ENCODE measurements at places on chromosomes 1 and 21. TPM values are rescaled to one million over a fixed set of nuclear protein-coding genes. Genes with fewer than 3 reads are reported as not detected.

The VWA5B1 gene
- total RNA-seq = not detected

The SLC22A15 gene
- not detected for total RNA-seq

The FGR gene
- total RNA-seq = 0.25 TPM

The SYF2 gene
- total RNA-seq = 23.5 TPM

The TMEM200B gene
- total RNA-seq = 0.13 TPM

The DNAI4 gene
- total RNA-seq = 1.9 TPM

The EFNA1 gene
- 132 TPM for total RNA-seq

The LAX1 gene
- under 0.01 TPM for total RNA-seq

The SPRR2B gene
- total RNA-seq = not detected

The LTN1 gene
- 17.8 TPM for total RNA-seq

The CYP4Z1 gene
- under 0.01 TPM for total RNA-seq

The BTG2 gene
- total RNA-seq = 23.5 TPM

The RCAN3 gene
- total RNA-seq = 2.5 TPM

The SH3GLB1 gene
- total RNA-seq = 39.4 TPM

The DMBX1 gene
- not detected for total RNA-seq

The ASH1L gene
- total RNA-seq = 13.5 TPM

The SLC9C2 gene
- not detected for total RNA-seq

The HSPB7 gene
- total RNA-seq = not detected

The MARK1 gene
- total RNA-seq = 1.4 TPM

The TTC3 gene
- 120 TPM for total RNA-seq

The PCP4L1 gene
- not detected for total RNA-seq

The OR2T35 gene
- total RNA-seq = not detected

DNA sequence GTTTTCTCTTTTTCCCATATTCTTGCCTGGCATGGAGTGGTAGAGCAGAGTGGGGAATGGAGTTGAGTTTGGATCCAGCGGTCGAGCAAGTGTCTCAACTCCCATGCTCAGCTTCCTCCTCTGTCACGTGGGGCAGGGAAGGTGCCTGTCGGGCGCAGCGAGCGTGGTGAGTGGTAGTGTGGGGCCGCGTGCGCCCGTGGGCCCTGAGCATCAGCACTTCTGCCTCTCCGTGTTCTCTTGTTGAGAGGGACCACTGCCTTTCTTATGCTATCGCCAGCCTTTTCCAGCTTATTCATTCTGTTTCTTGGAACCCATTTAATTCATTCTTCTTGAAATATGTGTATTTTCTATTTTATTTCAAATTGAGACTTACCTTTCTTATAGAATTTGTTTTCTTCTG, 65.1 kb downstream of the ADARB1 start:
- DNase-seq = no peak

GRCh38 chr21:36854391-36854790, 112.1 kb downstream of the HLCS start:
- DNase-seq = no peak

- DNase-seq = no peak
Observed at GRCh38 chr1:50426108-50426700, 3.0 kb upstream of the DMRTA2 start.

DNA sequence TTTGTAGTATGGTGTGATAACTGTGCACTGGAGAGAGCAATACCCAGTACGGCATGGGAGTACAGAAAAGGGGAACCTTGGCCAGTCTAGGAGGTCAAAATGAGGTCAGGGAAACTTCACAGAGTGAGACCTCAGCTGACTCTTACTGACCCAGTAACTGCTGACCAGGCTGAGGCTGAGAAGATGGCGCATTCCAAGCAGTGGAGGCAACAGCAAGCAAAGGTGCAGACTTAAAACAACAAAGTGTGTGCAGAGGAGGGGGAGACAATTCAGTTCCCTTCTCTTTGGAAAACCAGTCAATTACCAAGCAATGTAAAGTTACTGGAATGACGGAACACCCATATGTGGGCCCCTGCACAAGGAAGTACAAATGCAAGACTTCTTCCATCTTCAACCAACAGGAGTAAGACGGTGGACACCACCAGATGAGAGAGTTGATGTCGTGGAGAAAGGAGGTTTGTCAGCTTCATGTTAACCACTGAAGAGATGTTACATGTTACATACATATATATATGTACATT, 54.6 kb upstream of the PRDX6 start:
- no peak for DNase-seq

DNA sequence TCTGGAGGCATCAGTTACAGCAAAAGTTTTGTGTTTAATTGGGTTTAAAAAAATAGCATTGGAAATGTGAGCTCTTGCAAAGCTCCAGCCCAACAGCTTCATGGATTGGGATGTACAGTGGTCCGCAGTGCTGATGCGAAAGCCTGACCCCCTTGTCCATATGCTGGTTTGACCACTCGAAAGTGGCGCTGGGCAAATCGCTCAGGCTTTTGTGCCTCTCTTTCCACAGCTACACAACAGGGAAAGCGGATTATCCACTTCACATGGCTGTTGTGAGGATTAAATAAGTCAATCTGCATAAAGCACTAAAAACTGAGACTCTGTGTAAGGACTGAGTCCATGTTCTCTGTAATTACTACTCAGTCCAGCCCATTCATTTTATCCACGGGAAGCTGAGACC, 57.2 kb downstream of the HUNK start:
- no peak for DNase-seq

DNA sequence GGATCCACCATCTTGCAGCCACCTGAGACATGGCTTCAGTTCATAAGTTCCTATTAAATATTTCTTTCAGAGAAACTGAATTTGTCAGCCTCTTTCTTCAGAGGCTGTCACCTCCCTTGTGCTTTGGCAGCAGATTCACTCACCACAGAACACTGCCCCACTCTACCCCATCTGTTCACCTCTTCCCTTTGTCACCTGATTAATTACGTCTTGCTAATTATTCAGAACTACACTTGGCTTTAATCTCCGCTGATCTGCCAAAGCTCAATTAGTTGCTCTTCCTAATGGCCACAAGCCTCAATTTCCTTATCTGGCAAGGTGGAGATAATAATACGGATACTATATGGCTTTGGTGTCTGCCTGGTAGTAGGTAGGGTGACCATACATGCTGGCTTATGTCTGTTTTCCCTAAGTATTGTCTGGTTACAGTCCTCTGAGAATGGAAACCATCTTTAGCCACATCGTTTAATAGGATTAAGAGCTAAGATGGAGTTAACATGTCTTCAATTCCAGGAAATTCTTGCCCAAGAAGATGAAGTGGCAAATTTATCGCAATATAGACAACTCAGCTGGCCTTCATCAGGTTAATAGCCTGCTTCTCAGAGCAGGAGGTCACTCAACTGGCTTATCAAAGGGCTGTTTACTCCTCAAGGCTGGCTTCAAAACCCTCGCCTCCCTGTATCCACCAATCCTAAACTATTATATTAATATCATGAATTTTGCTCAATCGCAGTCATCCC, 58.2 kb upstream of the ADAR start:
- DNase-seq = no peak

GRCh38 chr1:173148971-173149370, 58.2 kb downstream of the TNFSF4 start:
- no peak for DNase-seq

- no peak for DNase-seq
Observed at GRCh38 chr1:109392037-109392787, 5.5 kb downstream of the SORT1 start.

DNA sequence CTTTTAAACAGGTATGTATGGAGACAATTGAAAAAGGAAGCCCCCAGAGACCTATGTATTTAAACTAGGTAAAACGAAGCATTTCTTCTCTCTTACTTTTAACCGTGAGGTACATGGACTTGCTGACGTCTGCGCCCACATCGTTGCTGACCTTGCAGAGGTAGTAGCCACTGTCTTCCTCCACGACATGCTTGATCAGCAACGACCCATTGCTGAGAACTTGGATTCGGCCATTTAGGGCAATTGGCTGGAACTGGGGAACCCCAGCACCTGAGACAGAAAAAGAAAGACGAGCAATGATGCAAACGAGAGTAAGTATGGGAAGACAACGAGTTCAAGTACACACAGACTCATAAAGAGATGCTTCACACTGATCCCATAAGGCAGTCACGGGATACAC, 408.8 kb downstream of the PCP4 start:
- no peak for DNase-seq

DNA sequence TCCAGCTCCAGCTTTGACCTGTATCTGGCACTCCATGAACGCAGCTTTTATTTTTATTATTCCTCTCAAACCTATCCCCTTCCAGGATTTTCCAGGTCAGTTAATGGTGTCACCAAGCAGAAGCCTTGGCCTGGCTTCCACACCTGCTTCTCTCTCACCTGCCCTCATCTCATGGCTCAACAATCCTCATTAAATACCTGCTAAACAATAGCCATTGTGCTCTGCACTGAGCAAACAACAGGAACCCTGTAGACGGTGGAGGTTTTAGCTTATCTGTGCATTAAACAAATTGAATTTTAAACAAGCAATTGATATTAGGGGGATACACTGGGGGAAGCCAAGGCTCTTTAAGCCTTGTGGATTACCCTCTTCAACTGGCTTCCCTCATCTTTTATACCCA, 15.3 kb downstream of the PYCR2 start:
- no peak for DNase-seq

GRCh38 chr1:11787804-11788436, 17.8 kb downstream of the MTHFR start:
- no peak for DNase-seq

- no peak for DNase-seq
Observed at GRCh38 chr1:57683037-57683942, 259.4 kb upstream of the DAB1 start.

DNA sequence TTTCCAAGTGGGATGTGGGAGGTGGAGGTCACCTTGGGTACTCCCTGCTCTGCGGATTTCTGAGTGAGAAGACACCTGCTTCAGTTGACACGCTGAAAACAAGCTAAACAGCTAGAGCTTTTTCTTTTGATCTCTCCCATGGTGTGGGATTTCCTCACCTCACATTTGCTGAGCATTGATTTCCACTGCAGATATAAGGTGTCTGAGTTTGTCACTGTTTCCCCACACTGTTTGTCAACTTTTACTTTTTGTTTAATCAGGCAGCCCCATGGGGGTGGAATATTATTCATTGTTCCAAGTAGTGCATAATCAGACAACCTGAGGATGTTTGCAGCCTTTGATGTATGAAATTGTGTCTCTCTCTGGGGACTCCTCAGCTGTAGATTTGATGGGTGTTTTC, 49.5 kb downstream of the FASLG start:
- DNase-seq = no peak

GRCh38 chr1:42145764-42146625, 7.2 kb upstream of the GUCA2B start:
- DNase-seq = no peak

GRCh38 chr1:24769656-24770651, 24.7 kb downstream of the CLIC4 start:
- DNase-seq = peak; percentile 86

GRCh38 chr1:62810420-62811274, 26.7 kb downstream of the ATG4C start:
- DNase-seq = no peak

GRCh38 chr1:108646648-108647269, 14.1 kb downstream of the HENMT1 start:
- peak; percentile 52 for DNase-seq

DNA sequence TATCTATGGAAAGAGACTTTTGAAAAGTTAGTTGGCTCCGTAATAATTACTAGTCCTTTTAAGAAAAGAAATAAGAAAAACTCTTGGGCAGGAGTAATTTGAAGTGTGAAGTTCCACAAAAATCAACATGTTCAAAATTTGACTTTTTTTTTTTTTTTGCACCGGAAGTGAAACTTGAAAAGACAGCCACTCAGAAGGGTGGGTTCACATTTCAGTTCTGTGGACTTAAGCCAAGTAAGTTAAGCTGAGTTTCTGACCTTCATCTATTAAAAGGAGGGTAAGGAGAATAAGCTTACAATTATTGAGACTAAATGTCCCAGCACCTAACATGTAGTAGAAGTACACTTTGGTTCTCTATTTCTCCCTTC, 11.0 kb downstream of the RO60 start:
- no peak for DNase-seq

DNA sequence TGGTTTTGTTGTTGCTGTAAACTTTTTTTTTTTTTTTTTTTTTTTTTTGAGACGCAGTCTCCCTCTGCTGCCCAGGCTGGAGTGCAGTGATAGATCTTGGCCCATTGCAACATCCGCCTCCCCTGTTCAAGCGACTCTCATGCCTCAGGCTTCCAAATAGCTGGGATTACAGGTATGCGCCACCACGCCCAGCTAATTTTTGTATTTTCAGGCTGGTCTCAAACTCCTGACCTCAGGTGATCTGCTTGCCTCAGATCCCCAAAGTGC, 78.9 kb upstream of the SLC45A1 start:
- DNase-seq = peak; percentile 54

DNA sequence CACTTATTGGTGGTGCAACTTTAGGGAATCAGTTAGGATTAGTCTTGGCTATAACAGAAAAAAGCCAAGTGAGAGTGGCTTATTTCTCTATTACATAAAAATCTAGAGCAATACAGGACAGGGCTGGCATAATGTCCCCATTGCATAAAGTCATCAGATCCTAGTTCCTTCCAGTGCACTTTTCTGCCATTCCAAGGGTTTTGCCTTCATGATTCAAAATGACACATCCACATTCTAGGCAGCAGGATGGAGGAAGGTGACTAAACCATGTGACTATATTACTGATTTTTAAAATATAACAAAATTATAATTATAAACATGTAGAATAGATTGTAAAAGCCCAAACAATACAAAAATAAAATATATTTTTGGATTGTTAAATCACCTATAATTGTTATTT, 18.8 kb downstream of the JUN start:
- DNase-seq = no peak

GRCh38 chr1:22953740-22954141, 18.9 kb downstream of the LACTBL1 start:
- DNase-seq = no peak

DNA sequence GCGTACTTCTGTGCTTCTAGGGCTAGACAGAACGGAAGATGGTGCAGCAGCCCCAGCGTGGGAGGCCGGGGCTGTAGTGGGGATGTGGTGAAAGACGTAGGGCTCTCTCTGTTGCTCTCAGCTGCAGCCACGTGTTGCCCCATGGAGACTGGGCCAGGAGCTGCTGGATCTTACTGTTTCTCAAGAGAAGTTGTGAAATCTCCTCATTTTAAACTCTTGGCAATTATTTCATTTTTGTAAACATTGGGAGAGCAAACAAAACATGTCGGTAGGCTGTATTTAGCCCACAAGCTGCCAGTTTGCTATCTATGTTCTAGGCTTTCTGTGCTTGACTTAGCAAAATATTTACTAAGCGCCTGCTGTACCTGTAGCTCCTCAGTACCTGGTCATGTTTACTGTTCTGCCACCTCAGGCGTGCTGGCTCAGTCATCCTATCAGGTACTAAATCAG, 15.9 kb upstream of the ELOA start:
- no peak for DNase-seq

GRCh38 chr1:199778324-199778955, 249.1 kb upstream of the NR5A2 start:
- no peak for DNase-seq

- no peak for DNase-seq
Observed at GRCh38 chr1:17458794-17459193, 19.3 kb upstream of the RCC2 start.

Measured in dermis microvascular lymphatic vessel endothelial cell (primary cell).